SK-MEL-5 (cell line): ENCODE measurements at places on chromosomes 2 and 18. TPM values are rescaled to one million over a fixed set of nuclear protein-coding genes. Genes with fewer than 3 reads are reported as not detected.
A peak's percentile ranks its signal among the peaks of the same experiment; 100 is the strongest.

DNA sequence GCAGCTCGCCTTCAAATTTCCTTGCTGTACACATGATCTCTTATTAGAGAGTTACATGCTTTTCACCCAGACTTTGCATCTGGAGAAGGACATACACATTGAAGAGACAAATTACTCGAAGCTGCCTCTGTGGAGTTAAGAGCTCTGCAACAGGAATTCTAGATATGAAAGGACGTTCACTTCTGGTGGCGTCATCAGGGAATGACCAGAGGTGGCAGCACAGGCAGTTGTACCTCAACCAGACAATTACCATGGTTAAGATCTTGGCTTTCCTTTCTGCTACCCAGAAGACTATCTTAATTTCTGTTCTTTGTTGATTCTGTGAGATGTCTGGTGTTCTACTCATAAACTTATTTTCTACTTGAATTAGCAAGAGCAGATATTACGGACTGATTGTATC, 39.1 kb upstream of the MC4R start:
- peak; percentile 9 for DNase-seq

DNA sequence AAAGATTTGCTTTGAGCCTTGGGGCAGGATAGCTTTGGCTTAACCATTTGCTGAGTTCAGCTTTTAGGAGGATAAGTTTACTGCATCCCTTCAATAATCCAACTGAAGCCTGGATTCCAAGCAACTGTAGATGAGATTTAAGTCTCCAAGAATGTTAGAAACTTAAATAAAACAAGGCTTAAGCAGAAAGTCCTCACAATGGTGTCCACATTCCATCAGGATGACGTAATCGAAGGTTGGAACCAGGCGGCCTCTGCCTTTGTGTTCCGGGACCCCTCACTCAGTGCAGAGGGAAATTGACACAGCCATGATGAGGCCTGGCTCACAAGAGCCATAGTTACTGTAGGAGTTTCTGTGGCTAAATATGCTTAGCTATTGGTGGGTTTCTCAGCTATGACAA, 260.4 kb downstream of the LPIN1 start:
- no peak for DNase-seq

DNA sequence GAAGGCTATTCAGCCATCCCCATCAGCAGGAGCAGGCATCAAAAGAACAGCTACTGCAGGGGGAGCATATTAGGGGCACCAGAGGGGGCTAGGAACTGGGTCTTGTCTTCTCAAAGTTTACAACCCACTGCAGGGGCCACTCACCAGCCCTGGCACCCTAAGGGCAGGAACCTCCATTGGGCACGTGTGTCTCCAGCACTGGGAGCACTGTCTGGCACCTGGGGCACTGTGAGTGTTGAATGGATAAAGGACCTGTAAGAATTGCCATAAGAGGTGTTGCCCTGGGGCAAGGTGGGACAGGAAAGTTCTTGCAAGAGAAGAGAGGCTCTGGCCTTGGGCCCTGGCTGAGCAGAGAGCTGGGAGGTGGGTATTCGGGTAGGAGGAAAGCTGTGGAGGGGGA, 1.4 kb upstream of the STEAP3 start:
- DNase-seq = no peak

The ANKRD29 gene
- total RNA-seq = 3.2 and 3.4 TPM in 2 replicates

GRCh38 chr2:174633623-174633930, 36.0 kb upstream of the WIPF1 start:
- DNase-seq = no peak
